ENCODE measurements at places on chromosomes 5 and 9.
A peak's percentile ranks its signal among the peaks of the same experiment; 100 is the strongest.

- no peak for DNase-seq
These were observed 33.4 kb upstream of the ARRDC3 start for GRCh38 chr5:91416491-91416890.

DNA sequence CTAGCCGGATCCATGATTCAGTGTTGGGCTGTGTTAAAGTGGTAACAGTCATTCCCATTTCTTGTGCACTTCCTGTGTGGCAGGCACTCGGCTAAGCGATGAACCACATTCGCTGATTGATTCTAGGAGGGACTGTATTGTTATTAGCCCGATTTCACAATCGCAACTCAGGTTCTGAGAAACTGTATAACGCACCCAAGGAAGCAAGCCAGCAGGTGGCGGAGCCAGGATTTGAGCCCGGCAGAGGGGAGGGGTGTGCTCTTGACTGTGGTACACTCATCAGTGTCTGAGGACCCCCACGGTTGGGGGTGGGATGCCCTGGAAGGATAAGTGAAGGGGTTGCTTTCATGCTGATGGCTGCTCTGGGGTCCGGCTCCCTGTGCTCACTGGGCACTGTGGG lies 34.7 kb downstream of the LRSAM1 start:
- DNase-seq, result no peak

- no peak for DNase-seq
These were observed 106.6 kb upstream of the PJA2 start for GRCh38 chr5:109516390-109516789.

DNA sequence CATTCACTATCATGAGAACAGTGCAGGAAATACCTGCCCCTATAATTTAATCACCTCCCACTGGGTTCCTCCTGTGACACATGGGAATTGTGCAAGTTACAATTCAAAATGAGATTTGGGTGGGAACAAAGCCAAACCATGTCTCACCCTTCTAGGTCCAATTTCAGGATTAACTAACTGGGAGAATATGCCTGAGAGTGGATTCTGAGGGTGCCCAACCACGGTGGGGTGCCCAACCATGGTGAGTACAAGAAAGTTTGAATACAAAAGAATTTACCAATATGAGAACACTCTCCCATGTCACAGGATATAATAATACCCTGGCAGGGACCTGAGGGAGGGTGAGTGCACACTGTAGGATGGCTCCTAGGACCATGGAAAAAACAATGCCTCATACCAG lies 17.2 kb upstream of the GDA start:
- no peak for DNase-seq

DNA sequence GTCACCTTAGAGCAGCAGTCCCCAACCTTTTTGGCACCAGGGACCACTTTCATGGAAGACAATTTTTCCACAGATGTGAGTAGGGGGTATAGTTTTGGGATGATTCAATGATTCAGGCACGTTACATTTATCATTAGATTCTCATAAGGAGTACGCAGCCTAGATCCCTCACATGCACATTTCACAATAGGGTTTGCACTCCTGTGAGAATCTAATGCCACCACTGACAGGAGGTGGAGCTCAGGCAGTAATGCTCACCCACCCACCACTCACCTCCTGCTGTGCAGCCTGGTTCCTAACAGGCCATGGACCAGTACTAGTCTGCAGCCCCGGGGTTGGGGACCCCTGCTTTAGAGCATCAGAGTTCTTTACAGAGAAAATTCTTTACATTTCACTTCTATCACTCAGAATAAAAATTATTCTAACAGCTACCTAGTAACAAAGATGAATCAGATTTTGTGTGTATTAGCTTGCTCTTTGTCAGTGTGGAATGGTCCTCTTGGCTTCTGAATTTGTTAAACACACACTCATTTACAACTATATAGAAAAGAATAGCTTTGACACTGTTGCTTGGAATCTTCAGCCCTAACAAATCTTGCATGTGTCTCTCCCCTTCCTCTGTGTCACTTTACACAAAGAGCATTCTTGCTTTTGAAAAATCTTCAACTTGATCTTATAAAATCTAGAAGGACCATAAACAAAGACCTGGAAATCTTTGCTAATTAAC lies 438.6 kb downstream of the BNC2 start:
- DNase-seq, result no peak

GRCh38 chr5:88880201-88880600 lies 2.8 kb downstream of the MEF2C start:
- DNase-seq, result no peak

DNA sequence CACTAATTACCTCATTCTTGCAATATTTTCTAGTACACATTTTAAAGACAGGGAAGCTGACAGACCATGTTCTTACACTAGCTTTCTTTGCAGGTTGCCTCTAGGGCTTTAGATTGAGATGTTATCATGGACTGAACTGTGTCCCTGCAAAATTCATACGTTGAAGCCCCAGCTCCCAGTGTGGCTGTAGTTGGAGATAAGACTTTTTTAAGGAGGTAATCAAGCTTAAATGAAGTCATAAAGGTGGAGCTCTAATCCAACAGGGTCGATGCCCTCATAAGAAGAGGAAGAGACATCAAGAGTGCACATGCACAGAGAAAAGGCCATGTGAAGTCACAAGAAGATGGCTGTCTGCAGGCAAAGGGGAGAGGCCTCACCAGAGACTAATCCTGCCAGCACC lies 471.2 kb upstream of the ACTBL2 start:
- DNase-seq, result no peak

DNA sequence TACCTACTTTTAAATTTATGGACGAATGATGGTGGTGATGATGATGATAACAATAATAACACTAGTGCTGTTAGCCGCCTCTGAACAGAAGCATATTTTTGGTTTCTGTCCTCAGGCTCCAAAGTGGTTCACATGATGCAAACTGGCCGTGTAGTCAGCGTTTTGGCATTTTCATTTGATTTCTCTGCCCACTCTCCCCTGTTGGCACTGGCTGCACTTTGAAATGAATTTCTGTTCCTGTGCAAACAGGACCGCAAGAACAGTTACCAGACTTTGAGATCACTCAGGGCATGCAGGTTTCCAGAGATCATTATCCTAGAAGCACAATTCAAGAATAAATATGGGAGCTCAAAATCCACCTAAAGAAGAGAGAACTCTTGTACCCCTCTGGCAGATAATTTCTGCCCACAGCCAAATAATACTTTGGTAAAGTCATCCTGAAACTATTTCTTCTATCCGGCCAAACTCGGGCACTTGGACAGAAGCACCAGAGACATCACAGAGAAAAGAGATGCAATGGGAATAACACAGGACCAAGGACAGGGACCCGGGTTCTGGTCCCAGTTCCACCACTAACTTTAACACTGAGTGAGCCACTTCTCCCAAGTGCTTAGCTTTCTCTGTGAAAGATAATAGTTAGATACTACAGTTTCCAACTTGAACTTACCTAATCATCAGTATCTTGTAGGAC lies 201.7 kb upstream of the PTGER4 start:
- no peak for DNase-seq

DNA sequence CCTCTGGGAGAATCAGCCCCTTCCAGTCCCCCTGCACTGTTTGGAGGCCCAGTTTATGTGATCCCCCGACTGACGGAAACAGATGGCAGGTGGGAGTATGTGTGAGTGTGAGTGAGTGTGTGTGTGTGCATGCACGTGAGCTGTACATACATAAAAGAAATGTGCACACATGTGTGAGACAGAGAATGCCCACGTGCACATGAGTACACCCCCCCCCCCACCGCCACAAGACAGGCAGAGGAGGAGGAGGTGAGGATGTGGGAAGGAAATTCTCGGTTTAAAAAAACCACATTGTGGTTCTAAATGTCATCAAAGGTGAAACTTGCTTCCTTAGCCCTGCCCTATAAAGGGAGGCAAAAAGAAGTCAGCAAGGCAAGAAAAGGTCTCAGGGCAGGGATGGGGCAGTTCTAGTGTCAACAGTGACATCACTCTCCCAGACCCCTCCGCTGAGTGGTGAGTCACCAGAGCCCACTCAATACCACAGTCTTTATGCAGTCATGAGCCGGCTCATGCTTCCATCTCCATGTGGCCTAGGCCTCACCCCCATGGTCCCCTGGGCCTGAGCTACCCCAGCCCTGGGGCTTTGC lies 79.2 kb upstream of the HSPA9 start:
- peak; percentile 70 for DNase-seq

DNA sequence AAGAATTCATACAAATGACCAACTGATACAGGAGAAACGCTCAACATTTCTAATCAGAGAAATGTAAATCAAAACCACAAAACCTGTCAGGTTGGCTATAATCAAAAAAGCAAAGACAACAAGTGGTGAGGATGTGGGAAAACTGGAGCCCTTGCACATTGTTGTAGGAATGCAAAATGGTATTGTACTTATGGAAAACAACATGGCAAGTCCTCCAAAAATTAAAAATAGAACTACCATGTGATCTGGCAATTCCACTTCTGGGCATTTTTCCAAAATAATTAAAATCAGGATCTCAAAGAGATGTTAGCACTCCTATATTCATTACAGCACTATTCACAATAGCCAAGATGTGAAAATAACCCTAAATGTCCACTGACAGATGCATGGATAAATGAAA lies 76.1 kb downstream of the FNIP1 start:
- DNase-seq, result no peak

DNA sequence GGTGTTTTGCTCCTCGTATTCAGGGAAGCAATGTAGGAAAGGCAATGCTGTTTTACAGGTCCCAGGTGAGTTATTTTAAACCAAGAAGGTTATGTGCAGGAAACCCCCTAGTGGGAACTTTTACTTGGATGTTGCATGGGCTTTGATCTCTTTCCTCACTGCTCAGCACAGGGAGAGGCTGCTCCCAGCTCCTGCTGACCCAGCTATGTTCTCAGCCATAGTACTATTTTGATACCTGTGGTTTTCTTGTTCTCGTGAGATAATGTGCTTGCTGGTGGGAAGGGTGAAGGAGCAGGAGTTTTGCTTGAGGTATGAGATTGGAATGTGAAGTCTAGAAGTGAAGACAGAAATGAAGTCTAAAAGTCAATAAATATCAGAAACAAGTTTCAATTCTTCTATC lies 265.6 kb upstream of the FBXL7 start:
- no peak for DNase-seq

DNA sequence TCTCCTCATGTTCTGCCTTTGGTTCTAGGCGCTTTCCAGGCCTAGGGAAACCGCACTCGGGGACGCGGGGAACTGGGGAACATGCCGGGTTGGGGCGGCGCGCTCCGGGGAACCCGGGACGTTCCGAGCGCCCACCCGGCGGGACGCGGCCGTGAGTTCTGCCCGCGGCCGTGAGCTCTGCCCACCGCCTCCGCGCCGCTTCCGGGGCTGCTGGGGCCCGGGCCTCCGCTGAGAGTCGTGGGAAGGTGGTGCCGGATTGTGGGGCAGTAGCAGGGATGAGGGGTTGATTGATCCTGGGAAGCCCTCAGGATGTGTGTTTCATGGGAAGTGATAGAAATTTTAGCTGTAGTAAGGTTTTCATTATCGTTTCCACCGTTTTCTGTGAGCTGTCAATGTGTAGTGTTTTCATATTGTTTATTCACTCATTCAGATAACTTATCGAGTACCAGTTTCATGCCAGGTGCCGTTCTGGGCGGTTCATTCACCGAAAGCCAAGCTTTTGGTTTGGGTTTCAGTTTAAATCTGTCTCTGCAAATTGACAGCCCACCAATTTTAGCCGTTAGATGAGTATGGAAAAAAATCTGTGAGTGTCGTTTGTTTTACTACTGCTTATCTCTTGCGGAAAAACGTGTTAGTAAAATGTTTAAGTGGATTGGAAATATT lies 657 bp downstream of the MTRR start:
- no peak for DNase-seq

DNA sequence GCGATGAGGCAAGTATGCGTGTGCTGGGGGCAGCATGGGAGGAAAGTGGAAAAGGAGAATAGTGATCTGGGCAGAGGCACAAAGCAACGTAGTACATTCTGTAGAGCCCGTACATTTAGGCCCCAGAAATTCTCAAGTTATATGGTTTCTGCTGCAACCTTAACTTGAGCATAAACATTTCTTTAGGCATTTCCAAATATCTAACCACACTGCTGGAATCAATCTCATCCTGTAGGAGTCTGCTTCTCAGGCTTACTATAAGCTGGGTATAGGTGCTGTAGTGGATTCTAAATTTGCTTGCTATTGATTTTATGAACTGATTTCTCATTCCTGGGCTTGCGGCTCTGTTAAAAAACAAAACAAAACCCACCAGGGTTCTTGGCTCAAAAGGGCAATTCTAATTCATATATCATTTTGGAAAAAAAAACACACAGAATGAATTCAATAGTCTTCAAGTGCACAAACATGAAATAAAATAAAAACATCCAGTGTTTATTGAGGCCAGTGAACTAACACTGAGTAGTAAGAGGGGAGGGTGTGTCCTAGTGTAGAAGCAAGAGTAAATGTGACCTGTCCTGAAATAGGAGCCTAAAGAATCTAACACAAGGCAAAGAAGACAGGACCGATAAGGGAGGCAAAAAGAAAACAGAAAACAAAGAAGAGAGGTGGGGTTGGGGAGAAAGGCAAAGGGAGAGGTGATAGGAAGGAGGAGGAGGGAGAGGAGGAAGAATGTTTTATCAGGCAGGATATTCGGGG lies 145.5 kb upstream of the LHFPL2 start:
- DNase-seq, result no peak

DNA sequence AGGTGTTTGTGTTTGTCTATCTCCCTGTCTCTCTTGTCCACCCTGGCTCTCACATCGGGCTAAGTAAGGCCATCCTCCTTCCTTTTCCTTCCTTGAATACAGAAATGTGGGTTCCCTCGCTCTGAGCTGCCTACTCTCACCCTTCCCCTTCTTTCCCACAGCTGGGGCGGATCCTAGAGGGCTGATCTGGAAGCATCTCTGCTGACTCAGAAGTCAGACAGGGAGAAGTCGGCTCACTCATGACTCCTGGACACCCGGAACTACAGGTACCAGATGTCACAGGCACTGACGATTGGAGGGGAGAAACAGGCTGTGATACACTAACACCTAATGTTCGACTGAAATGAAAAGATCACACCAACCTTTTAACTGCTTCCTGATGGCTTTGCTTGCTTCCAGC lies 41.3 kb downstream of the PTPN3 start:
- DNase-seq, result no peak

DNA sequence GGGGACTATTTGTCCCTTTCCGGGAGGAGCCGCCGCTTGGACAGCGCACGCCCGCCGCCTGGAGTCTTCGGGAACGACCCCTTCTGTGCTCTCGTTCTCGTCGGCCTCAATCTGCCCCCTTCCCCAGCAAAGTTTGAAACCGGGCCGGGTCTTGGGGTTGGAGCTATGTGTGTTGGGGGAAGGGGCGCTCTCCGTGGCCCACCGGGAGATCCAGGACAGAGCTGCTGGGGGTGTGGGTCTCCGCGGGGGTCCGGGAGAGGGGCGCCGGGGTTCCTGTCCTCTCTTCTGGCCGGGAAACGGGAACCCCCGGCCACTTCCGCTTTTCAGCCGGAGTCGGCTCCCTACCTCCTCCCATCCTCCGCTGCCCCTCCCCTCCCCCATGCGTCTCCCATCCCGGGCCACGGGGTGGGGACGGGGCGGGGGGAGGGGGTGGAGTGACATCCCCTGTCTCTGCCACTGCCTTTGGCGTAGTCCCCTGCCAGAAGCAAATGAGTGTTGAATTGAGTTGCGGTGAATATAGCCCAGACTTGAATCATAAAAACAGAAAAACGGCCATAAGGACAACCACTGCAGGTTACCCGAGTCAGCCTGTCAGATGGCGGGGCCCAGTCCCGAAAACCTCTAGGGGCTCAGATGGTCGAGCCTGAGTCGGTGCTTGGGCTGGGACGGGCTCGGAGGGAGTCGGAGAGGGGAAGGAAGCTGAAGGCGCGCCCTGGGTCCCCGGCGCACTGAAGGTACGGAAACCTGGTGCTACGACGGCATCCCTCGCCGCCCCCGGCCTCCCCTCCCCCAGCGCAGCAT lies 1.1 kb downstream of the CPLX2 start:
- DNase-seq, result no peak

All from stimulated activated naive CD8-positive, alpha-beta T cell treated with anti-CD3 and anti-CD28 coated beads, Interleukin-15, amount 100 ng/mL, for 72 hours (primary cell).